ENCODE measurements at places on chromosomes 1 and 21.

DNA sequence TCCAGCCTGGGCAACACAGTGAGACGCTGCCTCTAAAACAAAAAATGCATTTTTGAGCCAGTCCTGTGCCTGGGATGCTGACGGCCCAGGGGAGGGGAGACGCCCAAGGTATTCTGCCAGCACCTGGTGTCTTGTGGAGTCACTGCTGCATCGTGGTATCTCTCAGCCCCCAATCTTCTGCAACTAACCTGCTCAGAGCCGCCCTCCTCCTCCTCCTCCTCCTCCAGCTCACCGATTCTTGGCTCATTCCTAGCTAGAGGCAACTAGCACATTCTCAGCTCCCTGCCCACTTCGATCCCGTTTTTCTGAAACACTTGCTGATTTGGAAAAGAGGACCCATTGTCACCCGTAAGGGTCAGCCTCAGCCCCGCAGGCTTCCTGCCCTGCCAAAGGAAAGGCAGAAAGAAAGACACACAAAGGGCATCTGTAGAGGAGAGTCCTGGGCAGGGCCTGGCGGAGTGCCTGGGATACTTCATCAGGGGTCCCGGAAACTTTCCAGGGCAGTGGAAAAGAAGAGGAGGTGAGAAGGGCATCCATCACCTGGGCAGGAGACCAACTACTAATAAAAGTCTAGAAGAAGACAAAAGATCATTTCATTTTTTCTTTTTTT, 20.7 kb downstream of the GPR157 start:
- no peak for DNase-seq

- DNase-seq: no peak
Observed at GRCh38 chr1:224541901-224542630, 74.1 kb upstream of the CNIH3 start.

DNA sequence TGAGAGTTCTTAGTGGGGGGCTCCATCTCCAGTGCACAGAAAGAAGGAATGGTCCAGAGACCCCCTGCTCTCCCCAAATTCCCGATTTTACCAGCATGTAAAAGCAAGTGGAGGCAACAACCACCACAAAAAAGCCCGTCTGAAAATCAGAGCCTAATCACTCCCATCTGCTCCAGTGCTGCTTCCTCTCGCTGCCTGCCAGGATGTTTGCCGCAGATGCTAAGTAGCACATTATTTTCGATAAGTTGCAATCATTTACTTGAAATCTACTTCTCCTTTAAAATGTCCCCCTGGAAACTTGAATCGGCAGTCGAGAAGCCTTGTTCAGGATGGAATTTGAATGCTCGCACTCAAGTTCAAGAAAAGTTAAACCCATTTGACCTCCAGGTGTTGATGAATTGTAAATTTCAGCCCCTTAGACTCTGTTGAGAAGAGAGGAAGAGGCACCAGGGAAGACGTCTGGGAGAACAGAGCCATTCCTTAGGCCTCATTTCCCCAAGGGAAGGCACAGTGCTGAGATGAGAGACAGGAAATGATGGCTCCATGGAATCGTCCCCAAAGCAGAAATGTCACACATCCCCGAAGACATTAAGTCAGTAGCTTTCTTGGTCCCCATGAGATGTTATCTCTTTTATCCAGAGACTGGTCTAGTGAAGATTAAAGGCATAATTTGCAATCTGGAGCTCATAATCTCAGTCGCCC, 221.3 kb downstream of the PBX1 start:
- DNase-seq: no peak

DNA sequence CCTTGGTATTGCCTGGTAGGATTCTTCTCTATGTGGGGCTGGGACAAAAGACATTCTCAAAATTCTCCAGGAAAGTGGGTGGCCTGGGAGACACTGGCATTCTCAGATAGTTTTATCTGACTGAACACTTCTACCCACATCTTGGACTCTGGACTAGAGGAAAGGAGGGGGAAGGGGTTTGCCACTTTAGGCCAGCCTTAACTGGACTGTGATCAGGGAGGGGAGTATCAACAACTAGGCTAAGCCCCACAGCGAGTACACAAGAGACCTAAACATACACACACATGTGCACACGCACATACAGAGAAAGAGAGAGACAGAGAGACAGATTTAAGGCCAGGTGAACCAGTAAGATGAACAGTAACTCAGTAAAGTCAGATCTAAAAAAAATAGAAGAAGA, 1.2 kb upstream of the SEMA6C start:
- no peak for DNase-seq

GRCh38 chr1:5692664-5693063, 299.6 kb downstream of the NPHP4 start:
- DNase-seq: no peak

GRCh38 chr1:51660580-51660979, 43.7 kb downstream of the OSBPL9 start:
- DNase-seq: no peak

GRCh38 chr1:247646867-247647266, 32.7 kb downstream of the OR13G1 start:
- DNase-seq: no peak

GRCh38 chr1:167152192-167152876, 58.5 kb downstream of the STYXL2 start:
- no peak for DNase-seq

DNA sequence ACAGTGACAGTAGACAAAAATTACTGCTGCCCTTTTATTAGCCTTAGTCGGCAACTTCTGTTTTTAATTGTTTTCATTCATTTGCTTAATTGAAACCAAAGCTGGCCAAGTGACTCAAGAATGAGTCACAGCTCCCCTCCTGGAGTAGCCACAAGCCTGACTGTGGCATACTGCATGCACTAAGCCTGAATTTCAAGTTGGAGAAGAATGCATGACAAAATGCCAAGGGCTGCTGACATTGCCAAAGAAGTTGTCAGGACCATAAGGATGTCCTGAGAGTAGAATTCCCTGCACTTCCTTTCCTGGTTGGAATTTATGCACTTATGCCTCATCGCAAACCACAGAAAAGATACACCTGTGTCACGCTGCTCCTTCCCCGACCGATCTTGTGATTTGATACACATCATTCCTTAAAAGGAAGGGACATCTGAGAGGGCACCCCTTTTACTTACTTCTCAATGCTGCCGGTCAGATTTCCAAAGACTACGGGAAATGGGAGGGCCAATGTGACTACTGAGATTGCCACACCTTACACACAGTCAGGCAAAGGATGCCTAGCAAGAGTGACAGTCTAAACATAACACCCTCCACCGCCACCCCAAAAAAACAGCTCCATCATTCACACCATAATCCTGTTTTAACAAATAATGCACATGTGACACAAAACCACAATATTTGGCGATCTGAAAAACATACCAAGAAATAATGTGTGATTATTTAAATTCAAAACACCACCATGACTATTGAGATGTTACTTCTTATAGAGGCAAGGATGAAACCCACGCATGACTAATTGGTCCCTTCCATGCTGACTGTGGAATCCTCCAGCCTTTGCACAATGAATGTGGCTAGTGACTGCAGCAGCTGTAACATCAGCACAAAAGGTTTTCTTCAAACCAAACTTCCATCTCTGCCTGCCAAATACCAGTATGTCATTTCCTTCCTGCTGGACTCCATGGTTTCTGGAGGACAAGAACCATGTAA, 28.2 kb downstream of the VAV3 start:
- no peak for DNase-seq

GRCh38 chr1:78303620-78304019, 187.2 kb upstream of the PTGFR start:
- no peak for DNase-seq

GRCh38 chr1:3443807-3444206, 10.7 kb upstream of the ARHGEF16 start:
- no peak for DNase-seq

DNA sequence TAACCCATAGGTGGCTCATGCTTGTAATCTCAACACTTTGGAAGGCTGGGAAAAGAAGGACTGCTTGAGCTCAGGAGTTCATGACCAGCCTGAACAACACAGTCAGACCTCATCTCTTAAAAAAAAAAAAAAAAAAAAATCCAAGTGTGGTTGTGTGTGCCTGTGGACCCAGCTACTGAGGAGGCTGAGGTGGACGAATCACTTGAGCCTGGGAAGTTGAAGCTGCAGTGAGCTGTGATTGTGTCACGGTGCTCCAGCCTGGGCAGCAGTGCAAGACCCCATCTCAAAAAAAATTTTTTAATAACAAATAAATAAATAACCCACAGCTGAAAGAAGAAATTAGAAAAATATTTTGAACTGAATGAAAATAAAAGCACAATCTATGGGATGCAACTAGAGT, 13.8 kb downstream of the INTS7 start:
- no peak for DNase-seq

GRCh38 chr1:43358121-43358745, 548 bp upstream of the CDC20 start:
- peak; percentile 44 for DNase-seq

GRCh38 chr21:29430576-29430975, 131.9 kb downstream of the BACH1 start:
- DNase-seq: no peak
